MCF 10A (cell line): ENCODE measurements at places on chromosomes 4 and X.

DNA sequence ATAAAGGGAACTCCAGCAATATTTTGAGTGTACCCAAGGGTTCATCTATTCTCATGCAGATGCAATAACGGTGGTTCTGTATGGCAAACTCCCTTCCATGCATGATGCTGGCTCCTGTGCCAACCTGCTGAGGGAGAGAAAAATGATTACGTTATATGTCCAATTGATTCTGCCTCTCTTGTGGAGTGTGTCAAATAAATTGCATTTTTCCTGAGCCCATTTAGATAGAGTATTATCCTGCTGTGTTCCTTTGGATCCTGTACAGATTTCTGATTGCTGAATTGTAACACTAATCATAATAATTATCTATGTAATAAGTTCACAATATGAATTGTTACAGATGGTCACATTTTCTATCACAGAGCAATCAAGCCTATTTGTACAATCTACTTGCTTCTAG, 821.7 kb downstream of the C4orf33 start:
- no peak for DNase-seq

DNA sequence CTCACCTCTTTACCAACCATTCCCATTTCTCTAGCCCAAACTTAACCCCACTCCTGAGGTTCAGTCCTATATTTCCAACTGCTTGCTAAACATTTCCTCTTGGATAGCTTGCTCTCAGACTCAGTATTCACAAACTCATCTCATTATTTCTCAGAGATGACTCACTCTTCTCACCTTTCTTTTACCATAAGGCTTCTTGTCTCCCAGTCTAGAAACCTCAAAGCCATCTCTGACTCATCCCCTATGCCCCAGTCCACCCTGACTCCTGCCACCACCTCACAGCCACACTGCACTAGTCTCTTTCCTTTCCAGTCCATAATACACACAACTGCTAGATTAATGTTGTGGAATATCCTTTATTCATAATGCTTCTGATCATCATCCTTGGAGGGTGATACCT, 4.8 kb downstream of the FRMPD3 start:
- peak; percentile 71 for DNase-seq

- no peak for DNase-seq
Measured at GRCh38 chr4:79046016-79046592, 106.9 kb upstream of the PAQR3 start.

DNA sequence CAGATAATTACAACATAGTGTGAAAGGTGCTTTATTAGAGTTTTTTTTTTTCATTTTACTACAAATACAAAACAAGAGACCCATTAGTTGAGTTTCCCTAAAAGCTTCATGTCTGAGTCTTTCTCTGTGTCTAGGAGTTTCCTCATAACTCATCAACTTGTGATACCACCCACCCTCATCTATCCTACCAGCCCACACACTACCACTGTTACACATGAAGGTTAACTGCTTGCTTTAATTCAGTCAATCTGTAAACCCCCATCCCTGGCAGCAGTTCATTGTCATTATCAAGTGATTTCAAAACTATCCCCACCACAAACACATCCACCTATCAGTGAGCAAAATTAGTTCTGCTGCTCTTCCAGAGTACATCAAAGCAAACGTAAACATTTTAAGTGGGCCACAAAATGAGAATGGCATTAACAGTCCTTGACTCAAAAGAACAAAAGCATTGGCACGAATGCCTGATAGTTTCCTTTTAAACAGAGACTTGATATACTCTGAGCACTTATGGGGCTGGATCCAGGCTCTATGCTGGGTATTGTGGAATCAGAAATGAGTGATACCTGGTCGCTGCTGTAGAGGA, 331.6 kb upstream of the FAM241A start:
- DNase-seq = no peak

GRCh38 chrX:10393899-10394298, 226.5 kb downstream of the MID1 start:
- peak; percentile 46 for DNase-seq

- DNase-seq = peak; percentile 36
Measured at GRCh38 chrX:50941638-50942037, 31.1 kb downstream of the BMP15 start.

DNA sequence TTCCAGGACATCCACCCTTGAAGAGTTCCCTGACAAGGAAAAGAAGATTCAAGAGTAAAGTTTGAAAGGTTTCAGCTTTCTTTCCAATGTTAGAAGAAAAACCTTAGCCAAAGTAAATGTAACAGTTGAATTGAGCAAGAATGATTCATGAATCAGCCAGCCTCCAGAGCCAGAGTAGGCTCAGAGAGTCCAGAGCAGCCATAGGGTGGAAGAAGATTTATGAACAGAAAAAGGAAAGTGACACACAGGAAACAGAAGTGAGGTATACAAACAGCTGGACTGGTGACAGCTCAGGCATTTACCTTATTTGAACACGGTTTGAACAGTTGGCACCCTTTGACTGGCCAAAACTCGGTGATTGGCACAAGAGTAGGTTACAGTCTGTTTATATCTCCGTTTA, 63.2 kb downstream of the QDPR start:
- peak; percentile 86 for DNase-seq

DNA sequence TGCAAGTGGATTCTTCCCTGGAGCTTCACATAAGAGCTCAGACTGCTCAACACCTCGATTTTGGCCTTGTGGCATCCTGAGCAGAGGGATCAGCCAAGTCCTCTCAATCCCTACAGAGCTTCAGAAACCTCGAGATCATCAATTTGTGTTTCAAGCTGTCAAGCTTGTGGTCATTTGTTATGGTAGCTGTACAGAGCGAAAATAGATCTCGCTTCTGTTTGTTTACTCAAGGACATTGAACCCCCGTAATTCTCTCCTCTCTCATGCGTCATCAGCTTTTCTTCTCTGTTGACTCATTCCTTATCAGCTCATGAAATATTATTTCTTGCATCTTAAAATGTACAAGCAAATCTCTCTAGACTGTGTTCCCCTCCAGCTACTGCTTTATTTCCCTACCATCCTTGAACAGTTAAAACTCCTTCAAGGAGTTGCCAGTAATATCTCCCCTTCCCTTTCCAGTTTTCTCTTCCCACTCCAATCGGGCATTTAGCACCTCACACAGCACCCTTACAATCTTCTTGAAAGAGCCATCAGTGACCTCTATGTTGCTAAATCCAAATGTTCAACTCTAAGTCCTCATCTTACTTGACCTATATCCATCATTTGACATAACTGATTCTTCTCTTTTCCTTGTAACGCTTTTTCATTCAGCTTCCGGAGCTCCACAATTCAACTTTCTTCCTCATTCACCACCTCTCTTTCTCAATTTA, 106.2 kb upstream of the FAT1 start:
- DNase-seq = peak; percentile 77

GRCh38 chrX:12234534-12235329, 96.5 kb downstream of the FRMPD4 start:
- peak; percentile 17 for DNase-seq

DNA sequence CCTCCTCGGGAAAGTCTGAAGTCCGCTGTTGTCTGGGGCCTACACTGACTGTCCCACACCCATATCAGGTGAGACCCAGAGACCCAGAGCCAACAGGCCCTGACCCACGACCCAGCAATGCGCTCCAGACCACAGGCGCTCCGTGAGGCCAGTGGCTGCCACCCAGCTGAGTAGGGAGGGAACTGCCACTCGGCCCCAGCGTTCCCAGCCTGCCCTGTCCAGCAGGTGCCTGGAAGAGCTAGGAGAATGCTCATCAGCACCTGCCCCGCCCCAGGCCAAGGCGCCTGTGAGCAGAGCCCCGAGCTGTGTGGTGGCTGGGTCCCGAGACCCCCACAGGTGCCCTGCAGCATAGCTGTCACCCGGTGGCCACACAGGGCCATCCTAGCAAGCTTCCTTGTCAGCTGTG, 2.7 kb downstream of the SPON2 start:
- no peak for DNase-seq

- no peak for DNase-seq
Measured at GRCh38 chr4:88208156-88208555, 49.7 kb upstream of the ABCG2 start.

DNA sequence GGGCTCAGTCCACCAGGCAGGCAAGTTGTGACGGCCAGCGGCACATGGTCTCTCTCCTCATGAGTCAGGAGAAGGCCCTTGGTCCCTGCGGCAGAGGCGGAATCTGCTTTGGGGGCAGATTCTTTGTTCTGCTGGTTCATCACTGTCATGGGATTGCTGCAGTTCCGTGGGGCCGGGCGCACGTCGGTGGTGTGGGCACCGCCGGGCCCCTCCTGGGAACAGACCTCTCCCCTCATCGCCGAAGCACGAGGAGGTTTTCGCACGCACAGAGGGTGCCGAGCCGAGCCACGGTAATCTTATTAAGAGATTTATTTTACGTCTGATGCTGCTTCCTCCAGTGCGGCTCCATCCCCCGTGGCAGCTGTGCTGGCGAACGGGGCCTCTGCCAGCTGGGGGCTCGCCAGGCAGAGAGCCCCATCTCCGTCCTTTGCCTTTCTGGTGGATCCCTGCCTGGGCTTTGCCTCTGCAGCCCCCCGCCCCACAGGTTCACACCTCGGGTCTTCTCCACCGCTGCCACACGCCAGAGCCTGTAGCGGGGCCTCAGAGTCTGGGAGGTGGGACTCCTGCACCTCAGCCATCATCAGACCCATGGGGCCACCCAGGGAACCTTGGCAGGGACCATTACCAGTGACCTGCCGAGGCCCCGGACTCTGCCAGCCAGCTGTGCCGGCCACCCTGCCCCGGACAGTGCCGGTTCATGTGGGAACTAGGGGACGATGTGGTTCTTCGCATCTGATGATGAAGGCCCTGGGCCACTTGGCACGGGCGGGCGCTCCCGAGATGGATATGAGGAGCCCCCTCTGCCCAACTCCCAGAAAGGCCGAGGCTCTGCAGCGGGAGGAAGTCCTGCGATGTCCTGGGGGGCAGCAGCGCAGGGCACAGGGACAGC, 86.7 kb upstream of the NKX1-1 start:
- no peak for DNase-seq

GRCh38 chrX:16476692-16477091, 173.3 kb upstream of the S100G start:
- DNase-seq = no peak

GRCh38 chr4:38231626-38232025, 271.4 kb downstream of the PTTG2 start:
- no peak for DNase-seq

GRCh38 chr4:153346563-153346962, 2.1 kb downstream of the MND1 start:
- DNase-seq = peak; percentile 13

- DNase-seq = no peak
Measured at GRCh38 chr4:120893314-120893713, 29.2 kb downstream of the PRDM5 start.

- no peak for DNase-seq
Measured at GRCh38 chrX:107834275-107835201, 8.9 kb downstream of the MID2 start.

- peak; percentile 39 for DNase-seq
Measured at GRCh38 chrX:130108647-130109428, 1.5 kb downstream of the ELF4 start.

DNA sequence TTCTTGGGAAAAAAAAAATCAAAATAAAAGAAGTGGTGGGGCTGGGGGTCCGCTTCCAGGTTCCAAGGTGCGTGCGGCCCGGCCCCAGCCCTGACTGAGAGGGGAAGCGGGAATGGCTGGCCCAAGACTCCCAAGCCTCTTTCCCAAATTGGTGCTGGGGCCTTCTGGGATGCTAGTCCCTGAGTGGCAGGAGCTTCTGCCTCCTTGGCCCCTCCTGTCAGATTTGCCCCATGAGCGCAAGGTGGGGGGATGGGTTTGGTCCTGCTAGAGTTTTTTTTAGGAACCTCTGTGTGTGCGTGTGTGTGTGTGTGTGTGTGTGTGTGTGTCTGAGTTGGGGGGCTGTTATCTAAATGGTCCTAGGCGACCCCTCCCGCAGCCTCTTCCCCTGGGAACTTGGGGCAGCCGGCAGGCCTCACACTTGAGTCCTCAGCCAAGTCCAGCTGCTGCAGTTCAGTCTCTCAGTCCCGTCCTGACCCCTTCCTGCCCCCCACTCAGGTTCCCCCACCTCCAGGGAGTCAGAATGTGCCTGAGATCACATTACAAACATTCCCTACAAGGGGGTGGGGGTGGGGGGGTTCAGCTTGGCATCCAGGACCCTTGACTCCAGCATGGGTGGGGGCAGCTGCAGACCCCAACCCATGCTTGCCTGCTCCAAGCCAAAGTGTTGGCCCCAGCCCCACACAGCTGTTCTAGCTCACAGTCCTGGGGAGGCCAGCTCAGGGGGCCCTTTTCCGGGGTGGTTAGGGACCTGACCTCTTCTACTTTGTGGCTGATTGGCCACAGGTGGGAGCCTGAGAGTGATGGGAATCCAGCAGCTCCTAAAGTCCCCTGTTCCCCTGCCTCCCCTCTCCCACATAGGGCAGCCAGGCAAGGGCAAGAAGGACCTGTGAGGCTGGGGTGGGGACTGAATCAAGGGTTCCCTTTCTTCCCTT, 4.0 kb downstream of the EFNB1 start:
- no peak for DNase-seq

DNA sequence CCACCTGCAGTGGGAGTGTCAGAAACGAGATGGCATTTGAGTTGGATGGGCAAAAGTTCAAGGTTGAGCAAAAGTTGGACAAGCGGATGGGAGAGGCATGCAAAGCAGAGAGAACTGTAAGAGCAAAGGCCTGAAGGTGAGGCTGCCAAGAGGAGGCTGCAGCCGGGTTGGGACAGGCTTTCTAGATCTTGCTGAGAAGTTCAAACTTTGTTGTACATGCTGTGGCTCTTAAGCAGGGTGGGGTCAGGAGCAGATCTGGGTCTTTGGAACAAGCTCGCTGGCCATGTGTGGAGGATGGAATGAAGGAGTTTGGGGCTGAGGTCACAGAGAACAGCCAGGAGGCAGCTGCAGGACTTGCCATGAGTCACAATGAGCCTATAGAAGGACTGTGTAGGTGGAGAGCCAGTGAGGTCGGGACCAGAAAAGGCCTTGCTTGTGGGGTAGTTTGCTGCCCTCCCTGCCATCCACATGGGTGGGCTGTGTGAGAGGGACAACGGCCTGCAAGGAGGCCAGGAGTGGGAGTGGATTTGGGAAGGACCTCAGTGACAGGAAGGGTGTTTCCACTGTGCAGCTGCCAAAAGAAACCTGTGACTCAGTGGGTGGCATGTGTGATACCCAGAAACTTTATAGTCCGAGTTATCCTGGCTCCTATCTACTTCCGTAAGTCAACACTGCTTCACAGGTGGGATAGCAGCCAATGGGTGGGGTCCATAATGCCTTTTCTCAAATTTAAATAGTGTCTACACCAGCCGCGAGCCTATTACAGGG, 210.4 kb downstream of the MID1IP1 start:
- DNase-seq = peak; percentile 25

GRCh38 chr4:107863416-107863815, 38.7 kb downstream of the SGMS2 start:
- DNase-seq = no peak

GRCh38 chr4:38383646-38384121, 280.3 kb upstream of the KLF3 start:
- no peak for DNase-seq

- peak; percentile 66 for DNase-seq
Measured at GRCh38 chr4:112099701-112100297, 45.5 kb upstream of the FAM241A start.
